ENCODE measurements at places on chromosomes 3 and 15.

DNA sequence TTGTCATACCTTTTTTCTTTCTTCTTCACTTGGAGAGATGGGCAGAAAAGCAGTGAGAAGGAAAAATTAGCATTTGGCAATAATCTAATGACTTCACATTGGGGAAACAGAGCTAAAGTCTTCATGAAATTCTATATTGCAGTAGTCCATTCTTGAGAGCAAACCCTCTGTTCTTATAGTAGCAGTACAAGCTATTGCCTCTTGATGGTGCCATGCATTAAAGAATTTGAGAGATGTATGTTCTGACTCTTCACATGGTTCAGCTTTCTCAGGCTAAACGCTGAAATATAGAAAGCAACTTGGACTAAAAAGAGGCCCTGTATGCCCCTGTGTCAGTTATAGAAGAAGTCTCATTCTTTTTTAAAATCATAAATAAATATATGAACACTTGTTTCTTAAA lies 36.0 kb downstream of the PHLDB2 start:
- no peak for DNase-seq

- no peak for DNase-seq
Measured at GRCh38 chr15:59812250-59812870, 123.2 kb upstream of the BNIP2 start.

- no peak for DNase-seq
Measured at GRCh38 chr3:101857301-101857741, 8.0 kb downstream of the NFKBIZ start.

DNA sequence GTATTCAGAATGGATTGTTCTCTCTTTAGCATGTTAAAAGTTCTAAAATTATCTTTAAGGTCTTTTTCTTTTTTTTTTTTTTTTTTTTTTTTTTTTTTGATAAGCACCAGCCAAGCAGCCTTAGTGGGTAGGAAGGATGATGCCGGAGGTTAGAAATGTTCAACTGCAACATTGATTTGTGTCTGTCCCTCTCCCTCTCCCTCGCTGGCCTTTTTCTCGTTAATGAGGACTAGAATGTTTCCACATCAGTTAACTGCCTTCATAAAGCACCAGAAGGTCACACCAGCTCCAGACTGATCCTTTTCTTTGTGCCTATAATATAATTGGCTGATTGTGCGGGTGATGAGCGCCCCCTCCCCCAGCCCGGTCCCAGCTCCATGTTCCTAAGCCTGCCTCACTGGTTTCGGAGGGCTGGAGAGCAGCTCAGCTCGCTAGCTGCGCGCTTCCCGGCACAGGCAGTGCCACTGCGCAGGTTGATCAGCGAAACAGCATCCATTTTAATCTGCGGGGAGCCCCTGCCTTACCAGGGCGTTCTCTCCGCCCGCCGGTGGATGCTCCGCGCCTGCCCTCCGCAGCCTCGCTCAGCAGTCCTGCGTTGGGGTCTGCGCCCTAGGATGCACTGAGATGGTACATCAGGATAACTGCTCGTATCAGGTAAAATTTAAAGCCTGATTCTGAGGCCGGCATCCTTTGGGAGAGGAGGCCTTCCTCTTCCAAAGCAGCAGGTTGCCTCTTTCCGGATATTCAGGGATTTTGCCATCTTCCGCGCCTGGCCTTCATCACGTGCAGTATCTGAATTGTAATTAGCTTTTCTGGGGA lies 148.9 kb upstream of the IL12A start:
- no peak for DNase-seq

DNA sequence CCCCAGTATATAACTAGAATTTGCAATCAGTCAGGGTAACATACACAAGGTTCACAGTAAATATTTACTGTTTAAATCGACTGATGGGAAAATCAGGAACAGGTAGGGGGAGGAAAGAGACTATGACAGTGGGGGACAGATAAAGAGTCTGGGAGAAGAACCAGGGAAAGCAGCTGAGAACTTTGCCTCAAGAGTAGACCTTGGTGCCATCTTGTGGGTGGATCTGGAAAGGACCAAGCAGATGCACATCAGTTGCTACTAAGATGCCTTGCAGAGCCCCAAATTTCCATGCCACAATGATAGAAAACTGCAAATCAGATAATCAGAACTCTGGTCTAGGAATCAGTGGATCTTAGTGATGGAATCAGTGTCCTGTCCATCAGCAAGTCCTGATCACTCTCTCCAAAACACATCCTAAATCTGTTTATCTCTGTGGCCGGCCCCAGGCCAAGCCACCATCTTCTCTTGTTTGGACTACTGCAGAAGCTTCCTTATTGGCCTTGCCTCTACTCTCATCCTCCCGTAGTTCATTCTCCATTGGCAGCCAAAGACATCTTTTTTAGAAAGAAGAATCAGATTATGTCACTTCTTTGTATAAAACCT lies 62.7 kb downstream of the PDE8A start:
- DNase-seq = peak; percentile 64

GRCh38 chr3:197456261-197457091 lies 99.3 kb downstream of the BDH1 start:
- peak; percentile 63 for DNase-seq

GRCh38 chr15:31013863-31014607 lies 22.6 kb upstream of the MTMR10 start:
- no peak for DNase-seq

- DNase-seq = peak; percentile 43
Measured at GRCh38 chr3:128068156-128068620, 16.0 kb downstream of the SEC61A1 start.

- DNase-seq = no peak
Measured at GRCh38 chr15:89333959-89334509, 590 bp downstream of the POLG start.

- no peak for DNase-seq
Measured at GRCh38 chr3:194098081-194098842, 37.7 kb upstream of the HES1 start.
